Osteoblast (primary cell): ENCODE measurements at places on chromosomes 6 and 20. TPM values are rescaled to one million over a fixed set of nuclear protein-coding genes. Genes with fewer than 3 reads are reported as not detected.
A peak's percentile ranks its signal among the peaks of the same experiment; 100 is the strongest.

DNA sequence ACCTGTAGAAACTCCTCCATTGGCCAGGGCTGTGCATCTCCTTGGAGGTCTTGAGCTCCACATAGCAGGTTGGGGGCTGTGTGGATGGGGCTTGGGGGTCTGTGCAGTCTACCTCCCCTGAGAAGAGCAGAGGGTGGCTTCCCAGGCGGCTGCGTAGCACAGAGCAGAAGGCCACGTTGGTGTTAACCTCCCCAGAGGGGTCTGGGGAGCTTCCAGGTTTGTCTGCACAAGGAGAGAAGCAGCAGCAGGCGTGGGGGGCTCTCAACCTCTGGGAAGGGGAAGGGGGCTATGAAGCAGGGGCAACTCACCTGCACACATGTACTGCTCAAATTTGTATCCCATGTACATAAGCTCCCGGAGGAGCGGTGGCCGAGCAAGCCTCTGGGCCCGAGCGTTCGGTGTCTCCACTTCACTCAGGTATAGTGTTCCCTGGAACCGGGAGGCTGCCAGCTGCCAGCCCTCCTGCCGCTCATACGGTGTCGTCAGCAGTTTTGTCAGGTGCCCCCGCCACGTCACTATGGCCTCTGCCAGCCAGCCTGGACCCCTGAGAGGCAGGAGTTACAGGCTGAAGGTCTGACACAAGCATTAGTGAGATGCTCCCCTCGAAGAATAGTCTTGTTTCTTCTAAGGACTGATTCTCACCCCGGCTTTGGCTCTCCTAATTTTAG, 1.2 kb downstream of the DXO start:
- DNase-seq: peak; percentile 73

TPD52L1 gene
- total RNA-seq: 22.7 and 35.5 TPM in 2 replicates

DNA sequence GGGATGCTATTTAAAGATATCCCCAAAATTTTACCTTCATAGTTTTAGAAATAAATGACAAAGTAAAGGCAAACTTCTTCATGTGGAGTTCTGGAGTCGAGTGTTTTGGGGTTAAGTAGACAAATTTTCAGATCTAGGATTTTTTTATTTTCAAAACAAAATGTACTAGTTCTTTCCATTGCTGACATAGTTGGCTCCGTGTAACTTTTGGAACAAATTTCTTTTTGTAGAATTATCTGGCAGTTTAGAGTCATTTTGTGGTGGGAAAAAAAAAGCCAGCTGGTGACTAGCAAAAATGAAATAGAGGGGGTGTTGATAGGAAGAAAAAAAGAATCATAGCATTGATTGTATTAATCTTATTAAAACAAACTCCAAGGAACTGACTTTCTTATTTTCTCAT, 131.6 kb upstream of the TCF21 start:
- no peak for DNase-seq

HFE gene
- 14.1 and 15.9 TPM in 2 replicates for total RNA-seq

GRCh38 chr20:38180781-38181180, 15.7 kb upstream of the TGM2 start:
- DNase-seq: no peak

MLN gene
- not detected in 2 replicates for total RNA-seq

GRCh38 chr20:57167292-57167655, 99.2 kb downstream of the BMP7 start:
- no peak for DNase-seq

GRCh38 chr6:108293527-108294296, 1.1 kb upstream of the AFG1L start:
- DNase-seq: no peak
